ENCODE measurements at places on chromosomes 13 and 19. TPM values are rescaled to one million over a fixed set of nuclear protein-coding genes. Genes with fewer than 3 reads are reported as not detected.
A peak's percentile ranks its signal among the peaks of the same experiment; 100 is the strongest.

- DNase-seq, result no peak
These were observed at the start of gene CKM for GRCh38 chr19:45322744-45323281. TSS of gene CKM (minus strand) at chr19:45322875. CDS start at chr19:45319713, 3,162 bp downstream.

DNA sequence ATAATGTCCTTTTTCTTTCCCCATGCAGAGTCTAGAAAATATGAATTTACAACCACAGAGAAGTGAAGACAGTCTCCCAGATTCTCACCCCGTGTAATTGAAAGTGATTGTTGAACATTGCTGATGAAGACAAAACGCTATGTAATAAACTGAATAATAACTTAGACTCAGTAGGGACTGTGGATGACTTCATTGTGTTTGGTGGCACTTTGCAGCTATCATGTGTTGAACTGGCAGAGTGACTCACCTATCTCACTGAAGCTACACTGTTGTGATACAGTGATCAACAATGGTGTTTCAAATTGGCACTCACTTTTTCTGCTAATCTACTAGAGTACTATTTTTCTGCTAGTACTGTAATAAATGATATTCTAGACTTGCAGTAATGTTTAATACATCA lies 261.3 kb downstream of the DACH1 start:
- DNase-seq, result no peak

GRCh38 chr13:25717666-25718197 lies 334.1 kb downstream of the SHISA2 start:
- DNase-seq, result peak; percentile 60

DNA sequence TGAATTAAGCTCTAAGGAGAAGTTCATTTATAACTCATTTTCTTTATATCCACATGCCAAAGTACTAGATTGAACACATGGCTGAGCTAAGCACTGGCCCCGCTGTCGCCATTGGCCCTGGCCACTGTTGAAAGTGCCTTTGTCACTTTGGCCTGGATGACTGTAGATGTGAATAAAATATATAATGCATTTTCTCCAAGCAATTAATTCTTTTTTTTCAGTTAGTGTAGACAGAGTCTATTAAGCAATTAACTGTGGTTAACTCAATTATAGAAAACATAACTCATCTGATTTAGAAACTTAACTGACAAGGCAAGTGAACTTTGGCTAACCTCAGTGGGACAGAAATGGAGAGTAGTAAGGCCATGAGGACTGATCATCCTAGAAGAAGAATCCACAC lies 965.6 kb downstream of the EFNB2 start:
- no peak for DNase-seq

DNA sequence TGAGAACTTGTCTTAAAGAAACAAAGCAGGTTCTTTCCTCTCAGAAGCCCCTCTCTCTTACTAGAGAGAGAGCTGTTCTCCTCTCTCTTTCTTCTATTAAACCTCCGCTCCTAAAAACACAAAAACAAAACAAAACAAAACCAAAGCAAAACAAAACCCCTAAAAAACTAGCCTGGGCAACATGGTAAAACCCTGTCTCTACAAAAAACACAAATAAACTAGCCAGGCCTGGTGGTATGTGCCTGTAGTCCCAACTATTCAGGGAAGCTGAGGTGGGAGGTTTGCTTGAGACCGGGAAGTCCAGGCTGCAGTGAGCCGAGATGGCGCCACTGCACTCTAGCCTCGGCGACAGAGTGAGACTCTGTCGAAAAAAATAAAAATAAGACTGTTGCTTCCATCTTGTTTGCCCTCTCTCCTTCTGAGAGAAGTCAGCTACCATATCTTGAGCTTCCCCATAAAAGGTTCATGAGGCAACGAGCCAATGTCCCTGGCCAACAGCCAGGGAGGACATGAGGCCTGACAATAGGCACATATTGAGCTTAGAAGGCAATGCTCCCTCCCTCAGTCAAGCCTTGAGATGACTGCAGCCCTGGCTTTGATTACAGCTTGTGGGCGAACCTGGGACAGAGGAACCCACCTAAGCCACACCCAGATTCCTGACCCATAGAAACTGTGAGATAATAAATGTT lies 17.5 kb upstream of the FLT3 start:
- DNase-seq, result peak; percentile 94

DNA sequence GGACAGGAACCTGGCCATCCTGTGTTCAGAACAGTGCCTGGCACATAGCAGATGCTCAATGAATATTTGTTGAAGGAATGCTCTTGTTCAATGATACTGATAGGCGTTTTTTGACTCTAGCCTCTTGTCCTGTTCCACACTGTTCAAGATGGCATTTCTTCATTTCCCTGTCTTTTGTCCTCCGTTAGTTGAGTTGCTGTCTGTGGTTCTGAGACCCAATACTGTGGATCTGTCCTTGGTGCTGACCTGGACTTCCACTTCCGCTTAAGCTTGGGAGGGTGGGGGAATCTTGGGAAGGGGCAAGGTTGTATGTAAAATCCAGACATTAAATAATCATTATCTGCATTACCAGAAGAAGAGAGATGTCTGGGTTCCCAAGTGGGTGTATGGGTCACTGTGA lies 8.3 kb upstream of the KCNN4 start:
- no peak for DNase-seq

FFAR1 gene
- not detected for total RNA-seq

VSTM1 gene
- total RNA-seq, result 0.71 TPM

CGB5 gene
- total RNA-seq, result not detected

NLRP12 gene
- total RNA-seq, result not detected

RNF113B gene
- total RNA-seq, result not detected

Data from G401 (cell line).